ENCODE measurements at places on chromosomes 2 and 18.
A peak's percentile ranks its signal among the peaks of the same experiment; 100 is the strongest.

GRCh38 chr18:22564036-22564435 lies 146.3 kb upstream of the CTAGE1 start:
- DNase-seq = no peak

GRCh38 chr2:204892506-204893255 lies 347.4 kb downstream of the PARD3B start:
- peak; percentile 9 for DNase-seq

GRCh38 chr2:150485114-150485870 lies 2.2 kb downstream of the RND3 start:
- DNase-seq = no peak

DNA sequence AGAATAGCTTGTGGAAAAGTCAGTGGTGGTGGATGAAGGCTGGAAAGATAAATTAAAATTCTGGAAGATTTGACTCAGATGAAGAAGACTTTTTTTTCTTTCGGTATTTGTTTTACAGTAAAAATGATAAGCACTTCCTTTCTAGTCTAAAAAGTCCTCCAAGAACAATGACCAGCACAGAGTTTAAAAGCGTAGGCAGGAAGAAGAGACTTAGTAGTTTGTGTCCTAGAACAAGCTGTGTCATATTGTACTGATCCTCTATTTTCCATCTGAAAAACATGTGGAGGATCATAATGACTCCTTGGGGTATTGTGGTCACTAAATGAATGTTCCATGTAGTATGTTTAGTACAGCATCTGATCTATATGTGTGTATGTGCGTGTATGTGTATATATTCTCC lies 132.4 kb upstream of the FSHR start:
- DNase-seq = no peak

DNA sequence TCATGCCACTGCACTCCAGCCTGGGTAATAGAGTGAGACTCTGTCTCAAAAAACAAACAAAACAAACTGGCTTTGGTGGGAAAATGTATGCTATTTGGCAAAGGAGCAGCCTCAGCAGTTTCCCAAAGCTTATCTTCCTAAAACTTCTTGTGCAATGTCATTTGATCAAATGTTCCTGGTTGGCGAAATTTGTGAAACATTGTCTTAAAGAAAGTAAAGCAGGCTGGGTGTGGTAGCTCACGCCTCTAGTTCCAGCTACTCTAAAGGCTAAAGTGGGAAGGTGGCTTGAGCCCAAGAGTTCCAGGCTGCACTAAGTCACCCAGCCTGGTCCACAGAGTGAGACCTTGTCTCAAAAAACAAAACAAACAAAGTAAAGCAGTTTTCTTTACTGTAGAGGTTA lies 17.3 kb upstream of the TAF4B start:
- no peak for DNase-seq

- no peak for DNase-seq
Observed at GRCh38 chr2:239768907-239769553, 256.1 kb downstream of the NDUFA10 start.

Data from kidney epithelial cell (primary cell).